HS-5 (cell line): ENCODE measurements at places on chromosomes 6 and 20.

DNA sequence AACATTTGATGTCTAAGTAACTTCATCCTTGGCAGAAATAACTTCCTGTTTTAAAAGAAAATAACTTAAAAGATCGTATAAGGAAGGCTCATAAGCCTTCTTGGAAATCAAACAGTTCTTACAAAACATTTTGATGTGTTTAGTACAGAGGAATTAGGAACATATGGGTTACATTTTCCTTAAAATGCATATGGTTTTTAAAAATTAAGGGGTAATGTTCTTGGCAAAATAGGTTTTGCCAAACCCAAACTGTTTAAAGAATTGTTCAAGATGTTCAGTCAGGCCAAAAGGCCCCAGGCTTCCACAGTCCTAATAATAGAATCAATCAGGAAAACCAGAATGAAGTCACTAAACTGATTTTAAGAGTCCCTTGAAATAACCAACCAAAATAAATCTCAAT is 142.7 kb upstream of the SLC35B3 start:
- no peak for DNase-seq

DNA sequence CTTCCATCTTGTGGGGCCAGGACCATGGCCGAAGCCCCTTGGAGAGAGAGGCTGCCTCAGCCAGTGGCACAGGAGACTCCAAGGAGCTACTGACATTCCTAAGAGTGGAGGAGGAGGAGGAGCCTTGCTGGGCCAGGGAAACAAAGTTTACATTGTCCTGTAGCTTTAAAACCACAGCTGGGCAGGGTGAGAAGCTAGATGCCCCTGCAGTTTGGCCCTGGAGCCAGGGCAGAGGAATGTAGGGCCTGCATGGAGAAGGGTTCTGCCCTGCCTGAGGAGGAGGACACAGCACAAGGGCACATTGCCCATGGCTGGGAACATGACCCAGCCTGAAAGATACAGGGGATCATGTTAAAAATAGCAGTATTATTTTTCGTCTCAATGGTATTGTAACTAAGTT is 37.4 kb downstream of the PLCG1 start:
- DNase-seq, result no peak

DNA sequence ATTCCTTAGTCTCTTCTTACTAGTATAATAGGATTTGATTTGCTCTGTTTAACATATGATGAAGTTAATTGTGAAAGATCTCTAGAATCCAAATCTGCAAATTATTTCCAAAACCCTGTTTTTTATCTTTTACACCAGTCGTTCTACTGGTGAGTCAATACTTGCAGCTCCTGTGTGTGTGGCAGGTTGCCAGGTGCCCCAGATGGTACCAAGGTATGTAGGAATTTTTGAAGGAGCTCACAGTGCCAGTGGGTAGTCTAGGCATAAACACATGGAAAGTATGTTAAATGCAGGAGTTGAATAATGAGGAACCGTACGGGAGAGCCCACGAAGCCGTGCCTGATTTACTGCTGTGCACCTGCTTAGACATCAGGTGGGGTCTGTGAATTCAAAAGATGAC is 192.2 kb downstream of the FARS2 start:
- no peak for DNase-seq

DNA sequence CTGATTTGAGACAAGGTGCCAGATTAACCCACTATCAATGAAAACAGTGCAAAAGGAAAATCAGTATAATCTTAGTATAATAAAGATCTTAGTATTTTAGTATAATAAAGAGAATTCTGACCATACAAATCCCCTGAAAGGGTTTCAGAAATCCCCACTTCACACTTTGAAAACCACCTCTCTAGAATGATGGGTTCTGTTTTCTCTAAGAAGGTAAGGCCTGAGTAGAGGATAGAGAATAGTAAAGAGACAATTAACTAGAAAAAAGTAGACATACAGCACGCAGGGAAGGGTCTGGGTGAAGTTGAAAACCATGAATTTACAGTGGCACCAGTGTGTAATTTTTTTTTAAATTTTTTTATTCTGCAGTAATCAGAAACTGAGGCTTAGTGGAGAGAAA is 73.6 kb downstream of the REV3L start:
- DNase-seq, result no peak

DNA sequence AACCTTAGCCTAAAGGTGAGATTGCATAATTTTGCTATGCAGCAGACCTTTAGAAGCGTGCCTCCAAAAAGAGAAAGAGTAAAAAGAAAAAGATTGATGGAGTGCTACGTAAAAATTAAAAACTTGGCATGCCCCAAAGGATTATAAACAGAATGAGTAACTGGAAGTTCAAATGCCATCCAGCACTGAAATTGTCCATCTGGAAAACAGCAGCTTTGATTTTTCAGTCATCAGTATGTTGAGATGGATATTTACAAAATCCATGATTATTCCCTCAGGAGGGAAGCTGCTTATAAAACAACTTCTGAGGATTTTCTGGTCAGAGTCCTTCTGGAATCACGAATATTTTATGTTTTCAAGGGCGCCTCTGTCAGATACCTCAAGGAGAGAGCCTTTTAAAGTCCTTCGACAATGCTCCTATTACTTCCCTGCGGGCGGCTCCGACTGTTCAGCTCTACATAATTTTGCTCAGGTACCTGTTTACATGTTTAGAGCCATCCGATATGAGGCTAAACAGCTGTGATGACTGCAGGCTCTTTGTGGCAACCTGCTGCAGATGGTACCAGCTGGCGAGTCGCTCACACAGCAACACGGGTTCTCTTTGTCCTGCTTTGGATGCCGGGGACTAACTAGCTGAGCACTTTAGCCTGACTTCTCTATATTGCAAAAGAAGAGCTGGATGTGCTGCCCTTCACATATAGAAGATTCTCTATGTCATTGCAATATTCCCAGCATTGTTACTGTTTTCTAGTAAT is 83.3 kb downstream of the RCAN2 start:
- DNase-seq, result no peak

- DNase-seq, result no peak
Observed at GRCh38 chr6:151176911-151177770, 62.6 kb upstream of the AKAP12 start.

GRCh38 chr6:127581576-127581975 is 4.6 kb downstream of the C6orf58 start:
- no peak for DNase-seq

- DNase-seq, result no peak
Observed at GRCh38 chr6:36969988-36970891, 15.7 kb downstream of the PI16 start.

DNA sequence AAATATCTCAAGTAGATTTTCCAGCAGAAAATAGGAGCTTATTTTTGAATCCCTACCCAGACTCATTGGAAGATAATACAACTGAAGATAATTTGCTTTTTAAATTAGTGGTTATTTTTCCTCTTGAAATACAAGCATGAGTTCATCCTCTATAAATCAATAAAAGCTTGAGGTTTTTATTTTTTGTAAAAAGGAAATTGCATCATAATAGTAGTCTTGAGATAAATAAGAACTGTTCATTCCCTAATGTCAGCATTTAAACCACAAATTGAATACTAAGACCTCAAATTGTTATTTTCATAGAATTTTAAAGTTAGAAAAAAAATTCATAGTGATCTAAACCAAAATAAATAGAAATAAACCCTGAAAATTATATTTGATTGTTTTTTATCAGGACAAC is 719.1 kb downstream of the CD109 start:
- no peak for DNase-seq

- DNase-seq, result no peak
Observed at GRCh38 chr20:58889798-58890517, 37.4 kb downstream of the GNAS start.

GRCh38 chr20:53918949-53919361 is 151.4 kb downstream of the BCAS1 start:
- no peak for DNase-seq

- DNase-seq, result no peak
Observed at GRCh38 chr6:90584636-90585255, 2.1 kb downstream of the MAP3K7 start.

DNA sequence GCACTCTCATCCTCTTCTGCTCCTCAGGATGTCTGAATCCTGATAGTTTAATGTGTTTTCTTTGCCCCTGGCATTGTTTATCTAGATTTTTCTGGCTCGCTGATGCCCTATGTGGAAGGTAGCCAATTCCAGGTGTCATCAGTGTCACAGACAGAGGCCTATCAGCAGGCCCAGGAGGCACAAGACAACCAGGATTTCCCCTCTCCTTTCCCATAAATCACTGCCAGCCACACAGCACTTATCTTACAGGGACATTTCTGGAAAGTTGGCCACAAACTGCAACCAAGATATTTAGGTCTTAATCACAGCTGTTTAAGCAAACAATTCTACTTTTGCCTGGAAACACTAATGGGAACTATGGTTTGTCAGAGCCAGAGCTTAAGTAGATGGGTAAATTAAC is 28.1 kb downstream of the ADGRF5 start:
- DNase-seq, result no peak

GRCh38 chr20:36273414-36274180 is 32.5 kb upstream of the DLGAP4 start:
- peak; percentile 2 for DNase-seq

GRCh38 chr6:46170357-46171289 is at the start of gene ENPP5:
Gene ENPP5, minus strand, starts transcription at chr6:46170980. Its CDS starts 2,718 bp downstream, at chr6:46168262.
- no peak for DNase-seq
